Stimulated activated CD4-positive, alpha-beta T cell treated with anti-CD3 and anti-CD28 coated beads, Interleukin-15, amount 100 ng/mL, for 24 hours (primary cell): ENCODE measurements at places on chromosomes 4 and X.

DNA sequence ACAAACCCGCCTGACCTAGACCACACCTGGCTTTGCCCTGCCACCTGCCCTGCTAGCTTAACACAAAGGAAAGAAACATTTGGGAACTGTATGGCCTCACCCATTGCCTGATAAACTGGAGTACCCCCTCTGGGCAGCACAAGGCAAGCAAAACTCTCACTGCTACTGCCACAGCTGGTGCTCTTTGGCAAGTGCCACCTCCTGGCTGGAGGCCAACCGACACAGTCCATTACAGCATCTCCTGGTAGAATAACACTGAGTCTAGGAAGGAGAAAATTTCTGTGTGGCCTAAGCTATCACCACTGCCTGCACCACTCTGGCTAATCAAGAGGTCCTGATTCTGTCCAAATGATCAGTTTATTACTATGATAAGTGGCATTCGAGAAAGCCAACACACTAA is 18.9 kb upstream of the SPANXN3 start:
- DNase-seq, result no peak

- no peak for DNase-seq
These were observed 39.8 kb upstream of the MID1 start for GRCh38 chrX:10660171-10660570.

GRCh38 chr4:188175288-188175687 is 36.0 kb downstream of the TRIML1 start:
- no peak for DNase-seq

DNA sequence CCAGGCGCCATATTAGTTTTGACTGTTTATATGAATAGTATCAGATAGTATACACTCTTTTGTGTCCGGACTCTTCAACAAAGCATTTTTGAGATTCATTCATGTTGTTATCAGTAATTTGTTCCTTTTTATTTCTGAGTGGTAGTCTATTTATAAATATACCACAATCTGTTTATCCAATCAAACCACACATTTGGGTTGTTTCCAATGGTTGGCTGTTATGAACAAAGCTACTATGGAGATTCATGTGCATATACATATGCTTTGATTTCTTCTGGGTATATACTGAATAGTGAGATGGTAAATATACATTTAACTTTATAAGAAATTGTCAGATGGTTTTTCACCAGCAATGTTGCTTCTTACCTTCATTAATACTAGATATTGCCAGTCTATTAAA is 36.8 kb upstream of the TAPT1 start:
- no peak for DNase-seq

DNA sequence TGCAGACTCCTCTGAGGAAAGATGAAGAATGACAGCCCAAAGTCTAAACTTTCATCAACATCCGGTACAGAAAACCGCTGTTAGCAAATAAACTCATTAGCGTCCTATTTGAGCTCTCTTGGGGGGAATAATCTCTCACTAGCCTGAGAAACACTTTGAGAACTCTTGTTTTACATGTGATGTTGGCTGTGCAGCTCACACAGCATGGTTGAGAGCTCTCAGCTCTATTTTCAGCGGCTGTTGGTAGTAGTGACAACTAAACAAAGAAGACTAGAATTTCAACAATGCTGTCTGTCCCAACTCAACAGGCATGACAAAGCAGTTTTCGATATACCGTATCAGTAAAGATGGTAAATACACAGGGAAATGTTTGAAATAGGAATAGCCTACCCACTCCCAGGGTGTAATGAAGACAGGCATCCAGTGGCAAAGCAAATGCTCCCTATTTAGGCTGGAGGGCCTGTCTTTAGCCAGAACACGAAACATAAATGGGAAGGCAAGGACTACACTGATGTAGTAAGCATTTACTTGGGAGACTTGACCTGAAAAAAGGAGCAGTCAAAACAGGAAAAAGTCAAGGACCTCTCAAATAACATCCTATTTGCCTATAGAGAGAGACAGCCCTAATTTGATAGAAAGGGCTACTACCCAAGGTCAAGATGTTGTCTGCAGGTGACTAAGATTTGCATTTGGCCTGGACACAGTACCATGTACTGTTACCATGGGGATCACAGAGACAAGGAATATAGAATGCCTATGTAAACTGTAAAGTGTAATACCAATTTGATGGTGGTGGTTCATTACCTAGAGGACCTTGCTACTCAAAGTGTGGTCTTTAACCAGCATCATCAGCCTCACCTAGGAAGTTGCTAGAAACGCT is 60.4 kb downstream of the PPEF2 start:
- no peak for DNase-seq

DNA sequence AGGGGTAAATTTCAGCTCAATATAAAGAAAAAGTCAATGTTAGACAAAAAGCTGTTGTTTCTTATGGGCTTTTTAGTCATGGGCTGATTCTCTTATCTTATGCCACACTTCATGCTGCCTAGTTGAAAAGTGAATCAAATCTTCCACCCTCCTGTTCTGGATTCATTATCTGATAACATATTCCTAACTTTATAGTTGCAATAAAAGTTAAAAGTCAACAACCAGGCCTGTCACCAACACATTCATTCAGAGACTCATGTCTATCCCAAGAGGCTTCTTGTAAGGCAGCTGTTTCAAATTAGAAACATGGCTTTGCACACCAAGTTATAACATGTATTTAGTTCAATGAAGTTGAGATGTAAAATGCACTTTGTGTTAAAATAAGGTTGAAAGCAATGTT is 243.8 kb downstream of the ADAMTS3 start:
- DNase-seq, result no peak

DNA sequence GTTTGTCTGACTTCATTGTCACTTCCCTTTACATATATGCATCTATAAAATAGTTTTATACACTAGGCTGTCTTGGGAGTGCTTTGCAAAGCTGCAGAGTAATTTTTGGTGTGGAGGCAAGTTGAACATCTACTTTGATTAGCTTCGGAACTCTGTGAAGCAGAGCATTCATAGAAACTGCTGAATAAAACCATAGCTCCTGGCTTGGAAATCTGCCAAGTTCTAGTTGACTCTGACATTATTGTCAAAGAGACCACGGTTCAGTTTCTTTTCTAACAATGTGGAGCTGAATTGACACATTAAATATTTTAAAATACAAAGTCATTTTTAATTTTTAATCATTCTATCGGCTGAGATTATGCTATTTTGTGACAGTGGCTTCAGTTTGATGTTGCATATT is 335.0 kb downstream of the BMPR1B start:
- DNase-seq, result no peak

DNA sequence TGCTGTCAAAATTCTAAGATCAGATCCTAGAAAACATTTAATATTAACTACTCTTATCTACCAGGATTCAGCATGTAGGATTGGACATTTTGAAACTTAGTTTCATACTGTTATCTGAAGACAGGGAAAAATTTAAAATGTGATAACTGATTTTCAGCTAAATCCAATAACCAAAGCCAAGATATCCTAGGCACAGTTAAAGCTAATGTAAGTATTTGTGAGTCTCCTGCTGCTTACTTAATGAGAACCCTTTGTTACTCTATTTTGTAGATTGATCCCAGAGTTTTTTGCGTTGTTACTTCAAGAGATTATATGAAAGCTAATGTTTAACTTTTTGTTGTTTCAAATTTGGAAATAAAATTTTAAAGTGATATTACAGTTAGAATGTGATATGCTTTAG is 2.0 kb downstream of the CPE start:
- DNase-seq, result no peak

- peak; percentile 29 for DNase-seq
These were observed 97.7 kb upstream of the PTPN13 start for GRCh38 chr4:86496094-86497080.

DNA sequence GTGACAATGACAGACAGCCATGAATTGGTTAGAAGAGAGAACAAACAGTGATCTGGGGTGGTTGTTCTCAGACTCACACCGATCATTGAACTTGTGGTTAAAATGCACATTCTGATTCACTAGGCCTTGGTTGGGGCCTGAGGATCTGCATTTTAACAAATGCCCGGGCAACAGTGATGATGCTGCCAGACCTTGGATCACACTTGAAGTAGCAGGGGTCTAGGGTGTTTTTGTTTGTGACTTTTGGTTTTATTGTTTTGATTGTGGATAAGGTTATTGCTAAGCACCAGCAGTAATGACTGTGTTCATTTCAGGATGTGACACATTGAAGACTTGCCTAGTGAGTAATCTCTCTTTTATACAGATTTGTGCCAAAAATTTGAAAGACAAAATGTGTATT is 36.5 kb downstream of the TXLNG start:
- DNase-seq, result no peak

- no peak for DNase-seq
These were observed 937 bp upstream of the PPP1R3F start for GRCh38 chrX:49268702-49269009.

DNA sequence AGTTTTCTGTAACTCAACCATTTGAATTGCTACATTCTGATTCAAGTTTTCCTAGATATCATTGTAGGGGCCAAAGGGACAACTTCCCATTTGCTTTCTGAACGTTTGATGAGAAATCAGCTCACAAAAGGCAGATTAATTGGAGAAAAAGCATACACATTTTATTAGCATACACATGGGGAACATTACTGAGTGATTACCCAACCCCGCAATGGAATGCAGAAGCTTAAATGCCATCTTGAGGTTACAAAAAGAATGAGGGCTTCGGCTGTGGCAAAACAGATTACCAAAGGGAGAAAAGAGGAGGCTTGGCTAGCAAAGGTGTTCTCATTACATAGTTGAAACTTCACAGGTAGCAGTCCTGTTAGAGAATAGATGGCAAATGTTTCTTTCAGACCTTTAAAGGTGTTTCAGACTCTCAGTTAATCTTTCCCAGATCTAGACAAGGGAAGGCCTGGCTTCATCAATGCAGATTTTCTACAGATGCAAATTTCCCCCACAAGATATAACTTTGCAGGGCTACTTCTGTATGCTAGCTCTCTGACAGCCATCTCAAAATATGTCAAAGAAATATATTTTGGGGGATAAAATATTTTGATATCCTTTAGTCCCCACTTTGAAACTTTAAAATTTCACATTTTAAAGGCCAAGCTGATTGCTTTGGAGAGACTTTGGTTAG is 26.5 kb upstream of the HERC6 start:
- no peak for DNase-seq

DNA sequence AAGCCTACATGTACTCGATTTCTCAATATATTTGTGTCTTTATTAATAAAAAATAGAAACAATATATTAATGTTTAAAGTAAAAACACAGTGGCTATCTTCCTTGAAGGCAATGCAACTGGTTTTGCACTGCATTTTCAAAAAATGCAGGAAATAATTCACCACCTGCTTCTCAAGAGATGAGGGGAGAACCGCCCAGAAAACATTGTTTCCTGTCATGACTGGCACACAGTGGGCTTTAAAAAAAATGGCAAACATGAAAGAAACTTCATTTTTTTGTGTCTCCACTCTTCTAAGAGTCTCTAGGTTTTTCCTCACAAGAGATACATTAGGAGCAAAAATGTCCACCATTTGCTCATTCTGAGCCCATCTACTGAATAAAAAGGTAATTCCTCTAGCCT is 50.8 kb upstream of the C4orf50 start:
- DNase-seq, result no peak

DNA sequence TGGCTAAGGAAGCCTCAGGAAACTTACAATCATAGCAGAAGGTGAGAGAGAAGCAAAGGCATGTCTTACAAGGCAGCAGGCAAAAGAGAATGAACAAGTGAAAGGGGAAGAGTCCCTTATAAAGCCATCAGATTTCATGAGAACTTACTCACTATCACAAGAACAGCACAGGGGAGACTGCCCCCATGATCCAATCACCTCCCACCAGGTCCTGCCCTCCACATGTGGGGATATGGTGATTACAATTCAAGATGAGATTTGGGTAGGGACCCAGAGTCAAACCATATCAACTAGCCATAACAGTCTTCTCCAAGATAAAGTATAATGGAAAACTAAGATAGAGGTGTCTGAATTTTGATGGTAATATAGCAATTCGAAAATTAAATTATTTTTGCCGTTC is 534.3 kb downstream of the ADGRL3 start:
- no peak for DNase-seq

DNA sequence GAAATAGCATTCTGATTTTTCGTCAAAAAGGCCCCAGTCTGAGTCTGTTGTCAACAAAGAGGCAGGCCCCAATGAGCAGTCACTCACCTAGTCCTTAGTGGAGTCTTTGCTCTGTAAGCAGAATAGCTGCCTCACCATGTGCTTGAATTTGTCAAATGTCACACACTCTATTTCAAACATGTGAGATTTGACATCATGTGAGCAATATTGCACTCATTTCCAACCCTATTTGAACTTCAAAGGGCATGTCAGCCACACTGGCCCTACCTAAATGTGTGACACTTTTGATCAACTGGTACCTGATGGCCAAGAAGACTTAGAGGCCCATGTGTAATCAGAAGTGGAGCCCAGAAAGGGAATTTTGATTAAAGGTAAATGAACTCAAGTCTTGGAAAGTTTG is 59.4 kb upstream of the PLAC1 start:
- no peak for DNase-seq

- no peak for DNase-seq
These were observed 35.8 kb downstream of the FAT4 start for GRCh38 chr4:125350470-125351135.

DNA sequence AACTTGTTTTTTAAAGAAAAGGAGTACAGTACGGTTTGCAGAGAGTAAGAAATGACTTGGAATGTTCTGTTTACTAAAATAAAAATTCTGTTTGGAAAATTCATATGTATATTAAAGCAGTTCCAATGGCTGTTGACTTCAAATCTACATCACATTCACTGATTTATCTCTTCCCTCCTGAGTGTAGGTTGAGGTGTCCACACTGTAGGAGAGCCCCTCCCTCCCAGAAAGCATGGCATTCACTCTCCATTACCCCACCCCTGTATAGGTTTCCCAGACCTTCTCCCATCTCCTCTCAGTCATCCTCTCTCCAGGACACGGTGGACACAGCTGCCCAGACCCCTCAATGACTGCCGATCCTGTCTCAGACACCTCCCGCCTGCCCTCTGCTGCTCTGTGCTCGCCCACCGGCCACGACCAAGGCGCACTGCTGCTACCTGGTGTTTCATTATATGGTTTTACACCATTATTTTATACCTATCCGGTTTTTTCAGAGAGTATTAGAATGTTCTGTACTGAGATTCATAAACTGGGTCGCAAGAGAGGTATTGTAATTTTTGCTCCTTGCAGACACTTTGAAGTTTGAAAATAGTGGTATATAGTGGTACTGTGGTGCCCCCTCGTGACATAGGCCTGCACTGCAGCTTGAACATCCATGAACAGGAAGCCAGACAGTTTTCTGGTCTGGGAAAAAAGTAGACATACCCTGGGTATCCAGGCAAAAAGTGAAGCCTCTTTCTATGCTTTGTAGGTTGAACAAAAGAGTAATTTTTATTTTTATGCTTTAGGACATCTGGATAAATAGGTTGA is 38.8 kb upstream of the BEX4 start:
- DNase-seq, result peak; percentile 66
